ENCODE measurements at places on chromosomes 1 and 21.

DNA sequence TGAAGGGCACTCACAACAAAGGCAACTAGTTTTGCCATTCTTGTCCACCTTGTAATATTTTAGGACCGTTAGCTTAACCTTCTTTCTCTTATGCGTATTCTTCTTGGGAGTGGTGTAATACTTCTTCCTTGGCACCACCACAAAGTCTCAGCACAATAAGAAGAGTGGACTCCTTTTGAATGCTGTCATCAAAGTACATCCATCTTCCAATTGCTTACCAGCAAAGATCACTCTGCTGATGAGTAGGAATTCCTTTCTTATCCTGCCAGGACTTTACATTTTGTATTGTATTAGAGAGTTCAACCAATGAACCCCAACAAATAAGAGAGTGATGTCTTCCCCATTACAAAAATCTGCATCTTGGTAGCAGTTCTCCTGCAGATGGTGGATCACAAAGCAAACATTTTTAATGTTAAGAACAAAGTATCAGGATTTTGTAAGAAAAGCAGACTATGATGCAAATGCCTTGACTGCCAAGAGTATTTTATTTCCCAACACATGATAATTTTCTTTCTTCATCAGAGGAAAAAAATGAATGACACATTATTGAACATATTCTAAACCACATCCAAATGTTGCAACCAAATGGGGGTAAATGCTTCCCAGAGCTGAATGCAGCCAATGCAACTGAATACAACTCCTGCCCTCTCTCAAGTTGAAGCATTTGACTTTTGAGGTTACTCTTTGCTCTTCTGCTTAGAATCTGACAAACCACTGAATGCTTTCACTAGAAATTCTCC lies 5.1 kb upstream of the ARNT start:
- DNase-seq = no peak
- no peaks in the 10 kb centered on the region for H3K27me3 ChIP-seq
- H3K27ac ChIP-seq = no peak overlapping the region
- H3K4me3 ChIP-seq = no peak overlapping the region

GRCh38 chr1:181062836-181063428 lies 25.6 kb upstream of the IER5 start:
- no peak overlapping the region for H3K4me3 ChIP-seq
- no peak overlapping the region for H3K27ac ChIP-seq
- no peaks in the 10 kb centered on the region for H3K27me3 ChIP-seq

DNA sequence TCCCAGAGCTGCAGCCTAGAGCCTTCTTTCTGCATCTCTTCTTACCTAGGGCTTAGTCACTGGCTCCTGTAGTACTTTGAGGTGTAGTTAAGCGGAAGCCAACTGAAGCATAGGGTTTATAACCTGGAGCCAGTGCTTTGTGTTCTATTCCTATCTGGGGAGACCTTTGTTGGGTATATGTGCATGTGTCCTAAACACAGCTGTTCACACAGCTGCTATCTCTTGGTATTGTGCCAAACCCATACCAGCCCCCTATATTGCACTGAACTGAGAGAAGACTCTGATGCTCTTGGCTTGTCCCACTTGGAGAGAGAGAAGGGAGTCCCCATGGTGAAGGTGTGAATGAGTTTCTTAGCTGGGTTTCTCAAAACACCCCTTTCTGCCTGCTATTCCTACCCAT lies 17.2 kb upstream of the NFASC start:
- DNase-seq = no peak
- no peak overlapping the region for H3K4me3 ChIP-seq
- peaks cover 10% of the 10 kb centered on the region for H3K27me3 ChIP-seq
- H3K27ac ChIP-seq = no peak overlapping the region
- no peaks in the 10 kb centered on the region for H3K4me1 ChIP-seq

DNA sequence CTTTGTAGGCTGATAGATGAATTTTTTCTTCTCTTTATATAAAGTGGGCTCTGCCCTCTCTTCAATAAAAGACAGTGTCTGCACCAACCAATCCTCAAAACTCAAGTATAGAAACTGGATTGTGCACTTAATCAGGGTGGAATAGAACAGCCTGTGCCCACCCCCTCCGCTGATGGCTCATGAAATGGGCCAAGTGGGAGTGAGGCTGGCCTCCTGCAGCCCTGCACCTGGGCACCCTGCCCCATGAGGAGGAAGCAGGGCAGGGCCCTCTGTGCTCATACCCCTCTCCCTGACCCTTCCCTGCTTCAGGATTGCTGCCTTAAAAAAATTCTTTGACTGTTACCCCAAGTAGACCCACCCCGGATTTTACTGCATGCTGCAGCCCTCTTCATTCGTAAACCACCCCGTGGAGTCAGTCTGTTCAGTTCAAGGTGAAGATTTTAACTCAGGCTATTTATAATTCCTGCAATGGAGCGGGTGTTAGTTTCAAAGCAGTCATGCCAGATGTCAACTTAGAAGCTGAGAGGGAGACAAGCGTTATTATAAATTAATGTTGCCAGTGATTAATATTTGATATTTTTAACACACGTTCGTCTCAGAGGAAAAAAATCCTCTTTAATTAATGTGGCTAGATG lies 15.8 kb downstream of the PROK1 start:
- H3K4me3 ChIP-seq = no peak overlapping the region
- no peak for DNase-seq
- no peaks in the 10 kb centered on the region for H3K36me3 ChIP-seq
- H3K27ac ChIP-seq = no peak overlapping the region
- no peaks in the 10 kb centered on the region for H3K27me3 ChIP-seq
- peaks cover 9% of the 10 kb centered on the region for H3K4me1 ChIP-seq

GRCh38 chr1:59769736-59770095 lies 45.0 kb upstream of the HOOK1 start:
- DNase-seq = no peak
- H3K27ac ChIP-seq = no peak overlapping the region
- no peaks in the 10 kb centered on the region for H3K36me3 ChIP-seq
- no peaks in the 10 kb centered on the region for H3K27me3 ChIP-seq
- no peaks in the 10 kb centered on the region for H3K4me1 ChIP-seq
- H3K4me3 ChIP-seq = no peak overlapping the region

DNA sequence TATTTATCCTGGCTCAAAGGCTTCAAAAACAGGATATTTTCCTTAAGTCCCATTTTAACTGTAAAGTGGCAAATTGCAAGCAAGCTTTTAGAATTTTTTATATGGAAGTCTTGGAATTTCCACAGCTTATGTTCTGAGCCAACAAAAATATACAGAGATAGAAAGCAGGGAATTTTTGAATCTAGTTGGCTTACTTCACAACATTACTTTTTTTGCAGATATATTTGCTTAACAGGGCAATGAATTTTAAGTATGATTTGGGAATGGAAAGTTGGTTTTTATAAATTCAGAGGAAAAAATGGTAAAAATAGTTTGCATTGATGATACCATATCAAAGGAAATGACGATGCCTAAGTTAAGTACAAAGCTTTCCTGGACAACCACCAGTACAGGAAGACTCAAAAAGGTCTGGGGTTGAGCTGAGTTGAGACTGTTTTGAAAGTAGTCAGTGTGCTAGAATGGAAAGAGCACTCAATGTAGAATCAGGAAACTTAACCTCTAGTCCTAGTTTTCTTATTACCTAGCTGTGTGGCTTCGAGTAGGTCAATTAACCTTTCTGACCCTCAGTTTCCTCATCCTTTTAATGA lies 11.0 kb upstream of the VCAM1 start:
- no peaks in the 10 kb centered on the region for H3K27me3 ChIP-seq
- H3K27ac ChIP-seq = no peak overlapping the region
- no peak overlapping the region for H3K4me3 ChIP-seq
- no peaks in the 10 kb centered on the region for H3K4me1 ChIP-seq

DNA sequence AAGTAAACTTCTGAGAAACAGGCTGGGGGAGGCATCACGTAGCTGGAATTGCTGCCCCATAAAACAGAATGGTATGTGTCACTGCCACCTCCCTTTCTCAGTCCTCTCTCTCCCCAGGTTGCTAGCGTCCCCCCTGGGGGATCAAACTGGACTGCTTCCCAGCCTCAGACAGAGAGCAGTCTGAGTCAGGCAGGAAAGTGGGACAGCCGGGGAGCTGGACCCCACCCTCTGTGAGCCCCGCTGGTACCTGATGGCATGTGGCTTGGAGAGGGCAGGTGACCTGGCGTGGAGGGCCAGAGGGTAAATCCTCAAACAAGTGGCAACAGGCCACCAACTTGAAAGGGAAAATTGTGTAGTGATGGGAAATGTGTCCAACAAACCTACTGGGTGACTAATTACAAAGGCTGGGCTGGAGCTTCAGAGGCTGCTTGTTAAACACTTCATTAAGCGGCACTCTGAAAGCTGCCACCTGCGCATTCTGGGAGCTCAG lies 1.0 kb upstream of the SFN start:
- peaks cover 25% of the 10 kb centered on the region for H3K4me1 ChIP-seq
- no peaks in the 10 kb centered on the region for H3K36me3 ChIP-seq

GRCh38 chr1:59481881-59482505 lies 185.1 kb downstream of the FGGY start:
- no peaks in the 10 kb centered on the region for H3K27me3 ChIP-seq
- no peak overlapping the region for H3K4me3 ChIP-seq
- peaks cover 16% of the 10 kb centered on the region for H3K4me1 ChIP-seq
- H3K36me3 ChIP-seq = no peaks in the 10 kb centered on the region

DNA sequence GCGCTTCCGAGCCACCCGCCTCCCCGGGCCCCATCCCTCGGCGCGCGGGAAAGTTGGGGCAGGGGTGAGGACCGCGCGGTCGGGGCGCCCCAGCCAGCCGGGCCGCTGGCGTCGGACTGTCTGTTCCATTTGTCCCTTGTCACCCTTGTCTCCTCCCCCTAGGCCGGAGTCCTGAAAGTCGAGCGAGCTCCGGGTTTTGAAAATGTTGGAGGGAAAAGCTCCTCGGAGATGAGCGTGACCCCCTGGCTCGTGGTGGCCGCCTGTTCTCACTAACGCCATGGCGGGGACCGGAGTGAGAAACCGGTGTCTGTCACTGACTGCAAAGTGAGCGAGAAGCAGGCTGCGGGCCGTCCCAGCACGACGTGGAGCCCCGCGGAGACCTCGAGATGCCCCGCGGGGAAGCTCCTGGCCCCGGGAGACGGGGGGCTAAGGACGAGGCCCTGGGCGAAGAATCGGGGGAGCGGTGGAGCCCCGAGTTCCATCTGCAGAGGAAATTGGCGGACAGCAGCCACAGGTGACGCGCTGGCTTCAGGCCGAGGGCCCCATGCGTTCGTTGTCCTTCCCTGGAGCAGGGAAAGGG lies 491 bp downstream of the PER3 start:
- peaks cover 8% of the 10 kb centered on the region for H3K4me1 ChIP-seq
- peaks cover 12% of the 10 kb centered on the region for H3K36me3 ChIP-seq
- peak overlapping the region; percentile 12 for H3K4me3 ChIP-seq
- no peak for DNase-seq
- H3K27ac ChIP-seq = no peak overlapping the region

DNA sequence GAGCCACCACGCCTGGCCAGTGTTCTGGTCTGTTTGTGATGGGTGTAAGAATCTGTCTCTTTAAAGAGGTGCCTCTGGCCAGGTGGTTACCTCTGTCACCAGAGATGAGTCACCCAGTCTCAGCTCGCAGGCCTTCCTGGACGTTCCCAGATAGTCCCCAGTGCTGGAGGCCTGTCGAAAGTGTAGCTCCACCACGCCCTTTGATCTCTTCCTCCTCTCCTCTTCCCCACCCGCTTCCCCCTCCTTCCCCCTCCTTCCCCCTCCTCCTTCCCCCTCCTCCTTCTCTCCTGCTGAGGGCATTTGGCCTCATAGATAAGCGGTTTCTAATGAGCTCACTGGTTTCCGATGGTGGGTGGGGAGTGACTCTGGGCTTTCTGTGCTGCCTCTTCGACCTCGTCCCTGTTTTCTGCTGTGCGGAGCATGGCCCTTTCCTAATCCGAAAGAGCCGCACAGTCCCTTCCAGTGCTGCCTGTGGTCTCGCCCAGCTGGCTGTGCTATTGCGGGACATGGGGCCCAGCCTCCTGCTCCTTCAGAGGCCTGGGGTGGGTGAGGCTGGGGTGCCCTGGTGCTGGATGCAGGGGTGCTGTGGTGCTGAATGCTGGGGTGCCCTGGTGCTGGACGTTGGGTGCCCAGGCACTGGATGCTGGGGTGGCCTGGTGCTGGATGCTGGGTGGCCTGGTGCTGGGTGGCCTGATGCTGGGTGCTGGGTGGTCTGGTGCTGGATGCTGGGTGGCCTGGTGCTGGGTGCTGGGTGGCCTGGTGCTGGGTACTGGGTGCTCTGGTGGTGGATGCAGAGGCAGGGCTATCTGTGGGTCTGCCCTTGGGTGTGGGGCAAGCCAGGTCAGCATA lies 19.2 kb downstream of the AGPAT3 start:
- DNase-seq = peak; percentile 95
- H3K4me3 ChIP-seq = peak overlapping the region; percentile 32
- peak overlapping the region; percentile 100 for H3K27ac ChIP-seq
- peaks cover 55% of the 10 kb centered on the region for H3K4me1 ChIP-seq

- no peak overlapping the region for H3K4me3 ChIP-seq
- H3K27ac ChIP-seq = no peak overlapping the region
- H3K36me3 ChIP-seq = no peaks in the 10 kb centered on the region
- peaks cover 42% of the 10 kb centered on the region for H3K27me3 ChIP-seq
- no peak for DNase-seq
- peaks cover 3% of the 10 kb centered on the region for H3K4me1 ChIP-seq
Observed at GRCh38 chr1:153265457-153265856, 6.0 kb downstream of the LORICRIN start.

DNA sequence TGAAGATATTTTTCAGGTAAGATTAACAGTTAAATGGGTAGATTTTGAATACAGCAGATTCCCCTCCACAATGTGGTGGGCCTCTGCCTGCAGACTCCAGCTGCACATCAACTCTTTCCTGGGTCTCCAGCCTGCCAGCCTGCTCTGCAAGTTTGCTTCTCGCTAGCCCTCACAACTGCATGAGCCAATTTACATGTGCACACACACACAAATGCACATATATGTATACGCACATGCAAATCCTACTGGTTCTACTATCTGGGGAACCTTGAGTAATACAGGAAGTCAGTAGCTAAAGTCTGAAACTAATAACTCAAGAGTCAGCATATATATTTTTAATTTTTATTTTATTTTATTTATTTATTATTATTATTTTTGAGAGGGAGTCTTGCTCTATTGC lies 34.8 kb upstream of the QSOX1 start:
- no peak overlapping the region for H3K27ac ChIP-seq
- H3K4me3 ChIP-seq = no peak overlapping the region
- DNase-seq = no peak
- no peaks in the 10 kb centered on the region for H3K4me1 ChIP-seq
- no peaks in the 10 kb centered on the region for H3K36me3 ChIP-seq

- H3K4me3 ChIP-seq = no peak overlapping the region
- H3K27me3 ChIP-seq = no peaks in the 10 kb centered on the region
- no peak overlapping the region for H3K27ac ChIP-seq
Observed at GRCh38 chr1:207820568-207821463, 69.0 kb downstream of the CD46 start.

DNA sequence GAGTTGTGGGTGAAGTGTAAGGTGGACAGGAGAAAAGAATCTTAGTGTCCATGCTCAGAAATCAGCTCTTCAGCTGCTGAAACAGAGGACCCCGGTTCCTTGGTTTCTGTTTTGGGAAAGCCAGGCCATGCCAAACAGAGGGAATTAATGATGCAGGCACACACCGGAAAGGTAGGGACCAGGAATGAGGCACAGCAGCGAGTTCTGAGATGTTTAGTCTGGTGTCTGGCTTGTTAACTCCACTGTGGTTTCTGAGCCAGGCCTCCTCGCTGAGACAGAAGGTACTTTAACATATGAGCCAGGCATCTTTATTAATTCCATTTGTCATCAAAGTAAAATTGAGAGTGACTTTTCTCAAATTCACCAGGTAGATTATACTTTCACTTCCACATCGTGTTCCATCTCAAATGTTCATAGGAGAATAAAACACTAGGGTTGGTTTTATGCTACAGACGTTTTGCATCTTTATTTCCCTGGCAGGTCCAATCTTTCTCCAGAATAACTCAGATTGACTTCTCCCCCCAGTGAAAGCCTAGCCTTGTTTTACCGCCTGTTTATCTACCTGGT lies 23.5 kb downstream of the LRRC8D start:
- peak overlapping the region; percentile 73 for H3K27ac ChIP-seq
- peaks cover 8% of the 10 kb centered on the region for H3K36me3 ChIP-seq
- H3K4me1 ChIP-seq = peaks cover 4% of the 10 kb centered on the region
- peak overlapping the region; percentile 81 for H3K4me3 ChIP-seq
- DNase-seq = no peak
